ENCODE measurements at places on chromosomes 16 and 17. TPM values are rescaled to one million over a fixed set of nuclear protein-coding genes. Genes with fewer than 3 reads are reported as not detected.

DNA sequence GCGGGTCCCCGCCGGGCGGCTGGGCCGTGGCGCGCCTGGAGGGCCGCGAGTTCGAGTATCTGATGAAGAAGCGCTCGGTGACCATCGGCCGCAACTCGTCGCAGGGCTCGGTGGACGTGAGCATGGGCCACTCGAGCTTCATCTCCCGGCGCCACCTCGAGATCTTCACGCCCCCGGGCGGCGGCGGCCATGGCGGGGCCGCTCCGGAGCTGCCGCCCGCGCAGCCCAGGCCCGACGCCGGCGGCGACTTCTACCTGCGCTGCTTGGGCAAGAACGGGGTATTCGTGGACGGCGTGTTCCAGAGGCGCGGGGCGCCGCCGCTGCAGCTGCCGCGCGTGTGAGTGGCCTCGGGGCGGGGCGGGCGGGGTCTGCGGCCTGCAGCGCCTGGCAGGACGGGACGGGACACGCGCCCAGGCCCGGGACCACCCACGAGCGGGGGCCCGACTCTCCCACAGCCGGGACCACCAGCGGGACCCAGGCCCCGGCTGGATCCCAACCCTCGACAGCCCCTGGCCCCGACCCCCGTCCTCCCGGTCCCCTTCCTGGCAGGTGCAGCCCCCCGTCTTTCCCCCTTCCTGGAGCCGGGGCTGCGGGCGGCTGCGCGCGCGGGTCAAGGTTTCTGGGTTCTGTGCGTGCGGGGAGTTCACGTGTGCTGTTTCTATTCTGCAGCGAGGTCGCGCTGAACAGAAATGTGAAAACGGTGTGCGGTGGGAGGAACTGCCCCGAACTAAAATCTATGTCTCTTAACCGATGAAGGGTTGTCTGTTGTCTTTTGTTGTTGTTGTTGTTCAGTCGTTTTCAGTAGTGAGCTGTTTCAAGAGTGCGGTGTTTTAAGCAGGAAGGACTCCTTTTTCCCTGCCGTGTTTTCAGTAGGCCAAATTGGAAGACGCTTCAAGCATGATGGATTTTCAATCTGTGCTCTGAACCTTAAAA is 705 bp downstream of the FOXK2 start:
- peak; percentile 64 for DNase-seq

The EPOP gene
- total RNA-seq: 1.3 TPM

The FOXC2 gene
- total RNA-seq: 6.3 TPM

The CTRB1 gene
- not detected for total RNA-seq
